NCI-H748 treated with DMSO at 0.1 percent for 48 hours (cell line): ENCODE measurements at places on chromosomes 12 and 14.

DNA sequence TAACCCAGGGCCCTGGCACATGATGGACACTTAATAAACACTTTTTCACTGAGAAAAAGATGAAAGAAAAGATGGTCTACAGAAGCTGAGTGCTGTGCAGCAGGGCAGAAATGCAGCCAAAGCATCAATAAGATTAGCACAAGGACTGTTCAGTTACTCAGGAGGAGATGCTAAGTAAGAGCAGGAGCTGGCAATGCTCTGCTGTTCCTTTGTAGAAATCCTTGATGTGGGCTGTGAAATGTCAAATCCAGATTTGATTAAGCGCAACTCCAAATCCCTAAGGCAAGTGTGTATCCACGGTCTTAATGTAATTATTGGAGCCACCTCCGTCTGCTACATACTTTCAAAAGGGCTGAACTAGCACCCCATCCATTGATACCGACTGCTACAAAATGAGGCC, 151.8 kb upstream of the BTG1 start:
- DNase-seq = no peak

- no peak for DNase-seq
Observed at GRCh38 chr14:79166171-79166570, 996.0 kb downstream of the NRXN3 start.

GRCh38 chr12:132622437-132623071, 4.0 kb downstream of the P2RX2 start:
- no peak for DNase-seq

DNA sequence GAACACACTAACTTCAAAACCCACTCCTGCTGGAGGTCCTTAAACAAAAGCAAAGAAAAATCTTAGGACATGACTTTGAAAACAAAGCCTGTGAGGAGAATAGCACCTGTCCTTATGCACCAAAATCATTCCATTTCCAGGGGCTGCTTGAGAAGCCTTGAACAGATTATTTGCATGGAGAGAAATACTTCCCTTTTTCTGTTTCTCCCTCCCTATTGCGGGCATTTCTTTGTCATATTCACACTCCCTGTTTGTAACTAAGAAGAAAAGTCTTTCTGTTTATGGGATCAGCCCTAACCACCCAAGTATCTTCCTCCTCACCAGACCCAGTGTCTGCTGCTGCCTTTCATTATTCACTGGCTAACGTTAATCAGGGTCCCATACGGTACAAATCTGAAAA, 218.8 kb downstream of the DPF3 start:
- no peak for DNase-seq

DNA sequence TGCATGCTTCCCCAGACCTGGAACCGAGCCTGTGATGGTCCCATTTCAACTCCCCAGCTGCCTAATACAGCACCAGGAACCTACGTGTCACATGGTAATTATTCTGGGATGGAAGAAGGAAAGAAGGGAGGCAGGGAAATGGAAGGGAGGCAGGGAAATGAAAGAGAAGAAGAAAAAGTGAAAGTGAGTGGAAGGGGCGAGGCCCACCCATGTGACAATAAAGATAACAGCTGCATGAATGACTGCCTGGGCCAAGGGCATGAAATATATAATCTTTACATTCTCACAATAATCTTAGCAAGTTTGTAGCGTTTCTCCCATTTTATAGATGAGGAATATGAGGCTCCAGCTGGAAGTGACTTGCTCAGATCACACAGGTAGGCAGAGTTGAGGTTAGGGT, 245.0 kb upstream of the PWP1 start:
- no peak for DNase-seq

DNA sequence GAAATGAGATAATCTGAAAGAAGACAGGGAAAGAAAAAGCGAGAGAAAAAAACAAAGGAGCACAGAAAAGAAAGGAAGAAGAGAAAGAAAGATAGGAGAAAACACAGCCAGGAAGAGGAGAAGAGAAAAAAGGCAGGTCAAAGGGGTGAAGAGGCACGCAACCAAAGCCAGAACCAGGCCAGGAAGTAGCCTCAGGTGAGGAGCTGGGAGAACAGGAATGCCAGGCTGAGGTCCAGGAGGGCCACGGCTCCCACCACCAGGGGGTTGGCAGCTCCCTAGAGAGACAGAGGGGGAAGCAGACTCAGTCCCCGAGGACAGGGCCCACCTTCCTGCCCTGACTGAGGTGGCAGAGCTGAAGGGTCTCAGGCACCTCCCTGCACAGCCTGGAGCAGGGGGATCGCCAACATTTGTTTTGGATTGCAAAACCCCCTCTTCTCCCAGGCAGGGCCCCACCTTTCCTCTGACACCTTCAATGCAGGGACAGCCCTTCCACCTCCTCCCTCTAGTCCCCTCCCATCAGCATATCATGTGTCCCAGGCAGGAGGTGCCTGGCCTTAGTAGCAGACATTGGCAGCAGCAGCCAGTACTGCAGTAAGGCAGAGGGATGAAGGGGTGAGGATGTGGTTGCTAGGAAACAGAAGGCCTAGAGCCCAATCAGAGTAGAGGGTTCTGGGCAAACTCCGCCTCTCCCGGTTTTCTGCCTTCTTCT, 2.0 kb upstream of the AP1G2 start:
- DNase-seq = no peak

GRCh38 chr12:123363390-123363739, 1.3 kb downstream of the SBNO1 start:
- no peak for DNase-seq

DNA sequence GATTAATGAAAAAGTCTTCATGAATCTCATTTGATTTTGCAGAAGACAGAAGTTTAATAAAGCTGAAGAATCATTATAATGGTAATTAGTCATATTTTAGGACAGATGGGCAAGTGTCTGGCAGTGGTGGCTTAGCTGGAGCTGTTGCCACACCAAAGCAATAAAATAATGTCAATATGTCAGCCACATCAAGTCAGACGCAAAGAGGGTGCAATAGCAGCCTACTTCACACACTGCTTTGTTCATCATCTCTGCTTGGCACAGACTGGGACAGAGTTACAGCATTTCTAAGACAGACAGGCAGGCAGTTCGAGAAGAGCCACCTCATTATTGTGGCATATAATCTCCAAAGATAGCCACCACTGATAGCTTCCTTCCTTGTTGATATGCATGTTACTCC, 16.9 kb upstream of the KRR1 start:
- no peak for DNase-seq
